Lung (tissue), 17 donors: ENCODE measurements at places on chromosomes 16 and 17. TPM values are rescaled to one million over a fixed set of nuclear protein-coding genes. Genes with fewer than 3 reads are reported as not detected.

ZFHX3 gene
- 32.7 TPM for total RNA-seq

PABPN1L gene
- not detected for total RNA-seq

PIMREG gene
- total RNA-seq = 0.58 TPM

AGRP gene
- total RNA-seq = 1.4 TPM

KRTAP9-8 gene
- total RNA-seq = not detected

OTOP3 gene
- not detected for total RNA-seq

DNA sequence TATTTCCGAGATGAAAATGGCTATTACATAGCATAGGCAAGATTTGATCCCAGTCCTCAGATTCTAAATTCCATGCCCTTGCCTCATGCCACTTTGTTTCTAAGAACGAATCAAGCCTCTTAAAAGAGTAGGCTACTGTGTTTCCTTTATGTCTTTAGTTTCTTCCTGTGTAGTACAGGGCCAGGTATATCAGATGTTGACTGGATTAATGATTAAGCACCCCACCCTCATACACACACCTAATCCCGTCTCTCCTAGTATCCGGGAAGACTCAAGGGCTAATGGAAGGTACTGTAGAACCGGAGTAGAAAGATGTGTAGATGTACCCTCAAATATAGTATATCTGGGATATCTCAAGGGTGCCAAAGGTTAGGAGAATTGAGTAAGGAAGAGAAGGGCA, 6.7 kb downstream of the TOM1L1 start:
- H3K27me3 ChIP-seq = no peaks in the 10 kb centered on the region
- H3K4me3 ChIP-seq = no peak overlapping the region
- no peaks in the 10 kb centered on the region for H3K4me1 ChIP-seq
- no peak for DNase-seq

- H3K27me3 ChIP-seq = no peaks in the 10 kb centered on the region
- H3K27ac ChIP-seq = peak overlapping the region; percentile 68
- peaks cover 60% of the 10 kb centered on the region for H3K4me1 ChIP-seq
- H3K36me3 ChIP-seq = no peaks in the 10 kb centered on the region
Measured at GRCh38 chr16:84597931-84598351, 19.9 kb downstream of the COTL1 start.

DNA sequence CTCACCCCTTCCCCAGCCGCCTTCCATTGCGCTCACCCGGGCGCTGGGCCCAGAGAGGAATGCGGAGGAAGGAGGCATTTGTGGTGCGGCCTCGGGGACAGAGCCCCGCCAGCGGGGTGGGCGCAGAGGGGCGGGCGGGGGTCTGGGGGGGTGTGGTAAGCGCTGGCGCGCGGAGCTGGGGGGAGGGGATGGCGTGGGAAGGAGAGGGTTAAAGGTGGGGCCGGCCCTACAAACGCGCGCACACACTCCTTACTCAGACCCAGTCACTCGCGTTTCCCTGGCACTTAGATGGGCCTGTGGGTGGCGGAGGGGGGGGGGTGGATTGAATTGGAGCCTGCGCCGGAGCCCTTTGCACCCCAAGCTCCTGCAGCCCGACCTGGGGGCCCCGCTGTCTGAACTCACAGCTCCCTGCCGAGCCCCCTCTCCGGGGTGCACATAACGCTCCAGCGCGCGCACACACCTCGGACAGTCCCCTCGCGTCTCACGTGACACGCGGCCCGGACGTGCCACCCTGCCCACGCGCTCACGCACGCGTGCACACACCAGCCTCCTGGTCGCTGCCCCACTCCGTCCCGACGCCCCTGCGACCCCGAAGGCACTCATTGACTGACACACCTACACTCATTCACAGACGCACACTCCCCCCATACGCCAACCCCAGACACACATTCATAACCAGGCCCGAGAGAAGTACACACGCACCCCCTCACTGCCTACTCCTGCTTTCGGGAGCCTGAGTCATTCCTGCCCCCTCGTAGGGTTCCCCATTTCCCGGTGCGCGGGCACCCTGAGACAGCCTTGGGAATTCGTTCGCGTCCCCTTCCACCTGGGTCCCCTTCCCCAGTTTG, 844 bp downstream of the TBKBP1 start:
- H3K36me3 ChIP-seq = no peaks in the 10 kb centered on the region
- H3K27ac ChIP-seq = peak overlapping the region; percentile 89
- DNase-seq = no peak
- H3K4me3 ChIP-seq = peak overlapping the region; percentile 64
- H3K4me1 ChIP-seq = peaks cover 28% of the 10 kb centered on the region
- no peaks in the 10 kb centered on the region for H3K27me3 ChIP-seq

DNA sequence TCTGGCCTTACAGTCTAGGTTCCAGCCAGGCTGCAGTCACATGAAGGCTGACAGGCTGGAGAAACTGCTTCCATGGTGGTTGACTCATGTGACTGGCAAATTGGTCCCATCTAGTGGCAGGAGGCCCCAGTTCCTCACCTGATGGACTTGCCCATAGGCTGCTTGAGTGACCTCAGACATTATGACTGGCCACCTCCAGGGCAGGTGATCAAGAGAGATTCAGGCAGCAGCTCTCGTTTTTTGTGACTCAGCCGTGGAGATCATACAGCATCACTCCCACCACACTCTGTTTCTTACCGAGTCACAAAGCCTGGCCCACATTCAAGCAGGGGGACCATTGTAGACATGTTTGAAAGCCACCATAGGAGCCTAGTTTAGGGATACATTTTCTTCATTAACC, 34.5 kb downstream of the SIAH1 start:
- H3K27ac ChIP-seq = no peak overlapping the region
- H3K4me1 ChIP-seq = no peaks in the 10 kb centered on the region
- H3K27me3 ChIP-seq = no peaks in the 10 kb centered on the region
- no peak overlapping the region for H3K4me3 ChIP-seq
- no peak for DNase-seq

- no peak for DNase-seq
- no peaks in the 10 kb centered on the region for H3K36me3 ChIP-seq
- H3K4me3 ChIP-seq = no peak overlapping the region
- H3K27me3 ChIP-seq = no peaks in the 10 kb centered on the region
Measured at GRCh38 chr17:77363821-77364361, 223.1 kb downstream of the SEC14L1 start.

DNA sequence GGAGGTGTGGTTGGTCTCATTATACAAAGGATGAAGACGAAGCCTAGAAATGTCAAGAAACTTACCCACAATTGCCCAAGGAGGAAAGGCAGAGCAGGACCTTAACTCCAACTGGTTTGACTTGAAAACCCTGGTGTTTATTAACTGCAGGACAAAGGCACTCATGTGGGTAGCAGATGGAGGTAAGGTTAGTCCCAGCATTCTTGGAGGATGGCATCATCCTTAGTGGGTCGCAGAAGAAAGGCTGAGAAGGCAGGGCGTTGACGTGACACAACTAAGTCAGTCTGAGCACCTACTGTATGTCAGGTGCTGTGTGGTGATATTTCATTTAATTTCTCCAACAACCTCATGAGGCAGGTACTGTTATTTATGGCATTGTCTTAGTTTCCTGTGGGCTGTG, 101.3 kb downstream of the HAPSTR1 start:
- H3K36me3 ChIP-seq = no peaks in the 10 kb centered on the region
- peaks cover 5% of the 10 kb centered on the region for H3K4me1 ChIP-seq
- no peaks in the 10 kb centered on the region for H3K27me3 ChIP-seq
- no peak for DNase-seq
- no peak overlapping the region for H3K4me3 ChIP-seq
- H3K27ac ChIP-seq = no peak overlapping the region

DNA sequence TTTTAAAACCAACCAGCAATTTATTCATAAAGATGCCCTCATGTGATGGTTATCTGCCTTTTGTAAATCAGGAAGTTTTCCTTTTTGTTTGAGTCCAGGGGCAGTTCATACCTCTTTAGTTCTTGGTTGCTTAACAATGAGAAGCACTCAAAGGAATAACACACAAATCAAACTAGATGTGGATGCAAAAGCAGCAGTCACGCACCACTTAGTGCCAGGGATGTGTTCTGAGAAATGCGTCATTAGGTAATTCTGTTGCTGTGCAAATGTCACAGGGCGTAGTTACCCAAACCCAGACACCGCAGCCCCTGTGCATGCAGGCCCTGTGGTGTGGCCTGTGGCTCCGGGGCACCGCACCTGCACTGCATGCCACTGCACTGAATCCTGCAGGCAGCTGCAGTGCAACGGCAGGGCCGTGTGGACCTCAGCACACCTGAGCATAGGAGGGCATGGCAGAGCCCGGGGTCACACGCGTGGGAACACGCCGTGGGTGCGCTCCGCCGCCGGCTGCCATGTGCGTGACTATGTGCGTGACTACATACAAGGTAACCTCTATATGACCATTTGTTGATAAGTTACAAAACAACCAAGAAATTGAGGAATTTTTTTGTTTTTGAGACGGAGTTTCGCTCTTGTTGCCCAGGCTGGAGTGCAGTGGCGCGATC, 39.6 kb downstream of the PKD1 start:
- no peaks in the 10 kb centered on the region for H3K27me3 ChIP-seq
- peaks cover 11% of the 10 kb centered on the region for H3K36me3 ChIP-seq
- H3K4me1 ChIP-seq = peaks cover 3% of the 10 kb centered on the region
- H3K27ac ChIP-seq = no peak overlapping the region
- H3K4me3 ChIP-seq = no peak overlapping the region
